Substantia nigra (tissue), 51 donors: ENCODE measurements at places on chromosomes 1 and 21.

- DNase-seq = no peak
These were observed 5.2 kb upstream of the HLX start for GRCh38 chr1:220873868-220874655.

- no peak for DNase-seq
These were observed 128.4 kb upstream of the CAMK1G start for GRCh38 chr1:209455145-209455544.

GRCh38 chr1:231421546-231421970 is 529 bp downstream of the EGLN1 start:
- peak; percentile 65 for DNase-seq

DNA sequence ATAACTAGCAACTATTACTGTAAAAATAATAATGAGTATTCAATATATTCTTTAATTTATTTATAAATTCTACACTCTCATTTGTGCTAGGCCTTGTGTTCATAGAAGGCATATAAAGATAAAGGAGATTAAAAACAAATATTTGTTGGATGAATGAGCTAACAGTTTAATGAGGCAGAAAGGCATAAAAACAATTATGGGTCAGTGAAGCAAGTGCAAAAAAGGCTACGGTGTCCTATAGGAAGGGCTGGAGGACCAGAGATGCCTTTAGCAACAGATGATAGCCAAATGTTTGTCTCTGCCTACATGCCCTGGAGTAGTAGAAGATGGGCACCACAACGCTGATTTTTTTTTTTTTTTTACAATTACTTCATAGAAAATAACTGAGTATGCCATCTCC is 45.7 kb downstream of the PTGS2 start:
- no peak for DNase-seq

DNA sequence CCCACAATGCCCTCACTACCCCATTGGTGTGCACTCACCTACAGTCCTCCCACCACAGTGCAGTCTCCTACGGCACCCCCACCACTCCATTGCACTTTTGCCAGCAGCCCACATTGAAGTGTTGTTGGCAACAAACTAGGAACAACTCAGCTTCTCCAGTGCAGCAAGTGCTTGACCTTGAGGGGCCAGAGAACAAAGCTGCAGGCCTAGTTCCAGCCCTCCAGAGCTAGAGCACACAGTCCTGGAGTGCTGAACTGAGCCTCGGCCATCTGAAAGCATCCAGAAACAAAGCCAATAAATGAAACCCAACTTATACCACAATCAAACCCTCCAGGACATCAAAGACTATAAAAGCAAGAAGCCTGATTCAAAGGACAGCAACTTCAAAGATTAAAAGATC is 129.9 kb downstream of the C1orf94 start:
- no peak for DNase-seq

DNA sequence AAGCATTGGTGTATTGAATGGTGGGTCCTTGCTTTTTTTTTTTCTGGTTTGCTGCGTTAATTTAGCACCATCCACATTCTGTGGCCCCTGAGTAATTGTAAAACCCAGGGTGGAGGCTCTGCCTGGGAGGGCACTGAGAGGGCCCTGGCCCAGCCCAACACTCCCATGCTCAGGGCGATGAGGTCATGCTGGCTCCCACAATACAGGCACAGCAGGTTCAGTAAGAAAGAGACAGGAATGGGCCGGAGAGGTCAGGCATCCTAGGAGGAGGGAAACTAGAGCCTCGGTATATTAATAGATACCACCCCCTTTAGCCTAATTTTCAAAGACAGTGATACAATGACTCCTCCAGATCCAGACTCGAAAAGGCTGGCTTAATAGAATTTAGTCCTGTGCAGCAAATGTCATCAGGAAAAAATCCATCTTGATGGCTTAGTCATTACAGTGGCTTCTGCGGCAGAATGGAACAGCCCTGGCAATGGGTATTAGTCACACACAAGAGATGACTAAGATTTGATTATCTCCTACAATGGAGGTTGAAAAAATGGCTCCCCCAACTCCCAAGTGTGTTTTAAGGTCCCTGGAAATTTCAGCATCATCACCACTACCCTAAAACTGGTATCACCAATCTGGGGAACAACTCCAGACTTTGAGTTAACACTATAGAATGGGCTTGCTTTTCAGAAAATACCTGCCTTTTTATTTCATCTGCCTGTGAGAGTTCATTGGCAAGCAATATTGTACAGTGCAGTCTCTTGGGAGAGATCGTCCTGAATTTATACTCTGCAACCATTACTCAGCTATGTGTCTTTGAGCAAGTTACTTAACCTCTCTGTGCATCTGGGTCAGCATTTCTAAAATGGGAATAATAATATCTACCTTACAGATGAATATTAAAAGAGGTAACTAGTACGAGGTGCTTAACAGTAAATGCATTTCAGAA is 43.9 kb upstream of the LYST start:
- DNase-seq = no peak

DNA sequence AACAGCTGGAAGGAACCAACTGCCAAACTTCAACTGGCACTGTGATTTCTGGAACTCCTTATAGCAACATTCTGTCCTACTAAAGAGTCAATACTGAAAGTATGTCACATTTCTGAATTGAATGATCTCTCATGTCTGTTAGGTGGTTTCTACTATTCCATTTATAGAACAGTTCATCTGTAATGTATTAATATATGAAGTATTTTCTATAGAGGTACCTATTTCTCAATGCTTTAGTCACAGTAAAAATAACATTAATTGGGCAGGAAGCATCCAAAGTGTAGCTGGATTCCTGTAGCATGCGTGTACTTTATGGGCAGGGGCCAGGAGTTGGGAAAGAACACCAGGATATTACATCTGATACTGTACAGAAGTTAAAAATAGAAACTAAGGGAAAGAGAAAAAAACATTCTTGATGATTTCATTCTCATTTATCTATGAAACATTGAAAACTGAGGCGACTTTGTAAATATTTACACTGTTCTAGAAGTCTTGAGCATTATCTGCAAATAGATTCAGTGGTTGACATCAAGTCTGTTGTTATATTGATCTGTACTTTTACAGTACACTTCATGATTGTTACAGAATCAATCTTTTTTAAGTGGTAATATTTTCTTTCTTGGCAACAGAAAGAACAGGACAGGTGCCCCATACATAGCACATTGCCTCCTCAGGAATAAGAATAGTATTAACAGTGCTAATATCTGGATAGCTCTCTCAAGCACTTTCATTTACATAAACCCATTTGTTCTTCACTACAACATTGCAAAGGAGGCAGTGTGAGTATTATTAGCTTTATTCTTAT is 6.2 kb upstream of the ZNF281 start:
- DNase-seq = no peak

DNA sequence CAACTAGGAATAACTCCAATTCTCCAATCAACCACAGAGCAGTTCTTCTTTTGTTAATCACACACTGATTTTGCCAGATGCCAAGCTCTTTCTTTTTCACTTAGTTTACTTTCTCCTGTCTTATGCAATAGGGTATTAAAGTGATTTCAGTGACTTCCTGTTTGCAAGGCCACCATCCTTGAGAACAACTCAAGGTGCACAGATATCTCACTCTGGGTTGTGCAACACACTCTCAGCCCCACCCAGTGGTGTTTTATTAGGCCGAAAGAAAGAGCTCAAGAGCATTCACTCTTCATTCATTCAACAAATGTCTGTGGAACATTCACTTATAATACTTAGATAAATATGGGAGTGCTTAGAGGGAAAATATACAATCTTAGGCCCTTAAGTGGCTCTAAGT is 352.5 kb downstream of the ZNF326 start:
- DNase-seq = no peak

GRCh38 chr1:14928886-14929546 is 224.5 kb upstream of the TMEM51 start:
- no peak for DNase-seq

GRCh38 chr1:113493533-113493932 is 103.2 kb downstream of the MAGI3 start:
- no peak for DNase-seq

DNA sequence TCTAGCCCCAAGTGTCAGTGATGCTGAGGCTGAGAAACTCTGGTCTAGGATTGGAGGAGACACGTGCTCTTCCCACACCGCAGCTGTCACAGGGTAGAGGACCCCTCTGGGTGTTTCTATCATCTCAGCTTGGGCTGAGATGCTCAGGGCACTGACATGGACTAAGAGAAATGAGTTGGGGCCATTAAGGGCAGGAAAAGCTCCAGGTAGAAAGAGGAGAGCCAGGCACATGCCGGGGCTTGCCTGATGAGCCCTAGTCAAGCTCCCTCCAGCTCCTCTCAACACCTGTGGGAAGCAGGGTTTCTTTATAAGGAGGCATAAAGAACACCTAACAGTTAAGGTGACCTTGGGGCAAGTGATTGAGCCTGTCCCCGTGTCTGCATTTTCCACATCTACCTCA is 17.3 kb downstream of the ABCA4 start:
- no peak for DNase-seq

GRCh38 chr1:111624382-111624781 is 4.8 kb downstream of the RAP1A start:
- no peak for DNase-seq

GRCh38 chr1:202349206-202349928 is 868 bp downstream of the PPP1R12B start:
- peak; percentile 36 for DNase-seq

DNA sequence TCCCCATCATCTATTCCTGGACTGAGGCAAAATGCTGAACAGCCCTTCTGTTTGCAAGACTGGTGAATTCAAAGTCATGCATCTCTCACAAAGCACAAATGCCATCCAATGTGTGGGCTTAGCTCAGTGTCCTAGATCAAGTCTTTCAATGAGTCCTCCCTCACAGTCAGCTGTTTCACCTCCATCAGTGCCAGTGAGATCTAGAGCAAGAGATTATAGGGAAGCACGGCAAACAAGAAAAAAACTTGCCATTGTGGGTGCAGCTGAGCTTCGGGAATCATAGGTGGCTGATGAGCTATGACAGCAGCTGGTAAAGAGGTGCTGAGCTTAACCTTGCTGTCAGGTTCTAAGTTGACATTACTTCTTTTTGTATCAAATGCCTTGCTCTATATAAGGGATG is 130.2 kb downstream of the LMX1A start:
- no peak for DNase-seq

DNA sequence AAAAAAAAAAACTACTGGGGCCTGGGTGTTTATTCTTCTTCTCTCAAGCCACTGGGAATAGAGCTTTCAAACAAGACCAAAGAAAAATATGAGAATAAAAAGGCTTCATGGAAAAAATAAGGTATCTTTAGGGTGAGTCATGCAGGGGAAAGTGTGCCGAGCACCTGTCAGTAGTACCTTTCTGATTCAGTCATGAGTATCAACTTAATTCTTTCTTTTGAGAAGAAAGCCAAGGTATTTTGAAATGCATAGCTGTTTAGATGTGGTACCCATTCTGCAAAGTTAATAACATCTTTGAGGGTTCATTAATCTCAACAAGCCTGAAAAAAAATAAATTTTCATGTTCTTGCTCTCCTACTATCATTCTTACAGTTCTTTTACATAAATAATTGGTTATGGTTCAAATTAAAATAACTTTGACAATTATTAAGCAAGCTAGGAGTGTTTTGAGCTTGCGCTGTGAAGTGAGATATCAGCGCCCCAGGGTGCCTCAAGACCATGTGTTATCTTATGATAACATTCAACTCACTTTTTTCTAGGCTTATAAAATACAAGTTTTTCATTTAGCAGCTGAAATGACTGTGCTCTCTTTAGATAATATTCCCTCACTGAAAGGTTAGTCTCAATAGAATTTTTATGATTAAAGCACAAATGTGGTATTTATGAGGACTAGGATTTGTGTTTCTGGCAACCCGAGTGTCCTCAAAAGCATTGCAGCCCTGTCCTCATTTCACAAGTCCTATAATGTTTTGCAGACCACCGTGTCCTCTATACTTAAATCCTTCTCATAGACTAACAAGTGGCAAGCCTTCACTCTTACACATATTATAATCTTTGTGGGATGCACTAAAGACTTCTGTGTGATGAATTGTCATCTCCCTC is 138.6 kb downstream of the SLC44A5 start:
- DNase-seq = no peak
